ENCODE measurements at places on chromosomes 3 and 15.

GRCh38 chr15:96411056-96412031 is 80.8 kb downstream of the NR2F2 start:
- DNase-seq, result no peak
- H3K27ac ChIP-seq, result no peak overlapping the region
- H3K4me1 ChIP-seq, result peaks cover 6% of the 10 kb centered on the region
- H3K27me3 ChIP-seq, result peaks cover 21% of the 10 kb centered on the region

GRCh38 chr15:29819979-29820378 is 2.3 kb downstream of the TJP1 start:
- peak overlapping the region; percentile 97 for H3K4me3 ChIP-seq
- H3K36me3 ChIP-seq, result peaks cover 12% of the 10 kb centered on the region
- peaks cover 41% of the 10 kb centered on the region for H3K4me1 ChIP-seq
- peak overlapping the region; percentile 89 for H3K27ac ChIP-seq

- H3K4me3 ChIP-seq, result no peak overlapping the region
- H3K27me3 ChIP-seq, result peaks cover 3% of the 10 kb centered on the region
- H3K36me3 ChIP-seq, result peaks cover 21% of the 10 kb centered on the region
- DNase-seq, result no peak
- H3K27ac ChIP-seq, result no peak overlapping the region
- H3K4me1 ChIP-seq, result peaks cover 21% of the 10 kb centered on the region
These were observed 66.0 kb downstream of the FLNB start for GRCh38 chr3:58074116-58074715.

- no peak overlapping the region for H3K4me3 ChIP-seq
- no peaks in the 10 kb centered on the region for H3K36me3 ChIP-seq
- no peak for DNase-seq
These were observed 6.9 kb upstream of the NME9 start for GRCh38 chr3:138336454-138336999.

DNA sequence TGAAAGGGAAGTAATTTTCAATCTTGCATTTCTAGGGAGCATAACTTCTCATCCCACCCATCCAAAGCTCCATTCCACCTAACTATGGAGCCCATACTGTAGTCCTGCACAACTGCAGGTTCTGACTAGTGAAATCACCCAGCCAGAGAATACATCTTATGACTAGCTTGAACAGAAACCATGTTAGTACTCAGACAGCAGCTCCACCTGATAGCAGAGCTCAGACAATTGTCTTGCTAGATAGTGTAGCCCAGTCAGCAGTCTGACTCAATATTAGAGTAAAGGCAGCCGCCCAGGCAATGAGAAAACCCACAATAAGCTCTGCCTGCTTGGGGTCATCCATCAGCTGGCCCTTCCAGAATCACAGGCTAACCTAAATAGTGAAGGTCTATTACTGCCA is 544.7 kb upstream of the GBE1 start:
- no peaks in the 10 kb centered on the region for H3K27me3 ChIP-seq
- no peak for DNase-seq
- peaks cover 3% of the 10 kb centered on the region for H3K4me1 ChIP-seq
- H3K27ac ChIP-seq, result no peak overlapping the region

- peaks cover 1% of the 10 kb centered on the region for H3K27me3 ChIP-seq
- no peaks in the 10 kb centered on the region for H3K36me3 ChIP-seq
- DNase-seq, result no peak
- no peak overlapping the region for H3K4me3 ChIP-seq
- H3K27ac ChIP-seq, result no peak overlapping the region
These were observed 190.3 kb upstream of the KCNMB2 start for GRCh38 chr3:178345944-178346343.

- H3K36me3 ChIP-seq, result no peaks in the 10 kb centered on the region
- peaks cover 2% of the 10 kb centered on the region for H3K27me3 ChIP-seq
- no peak overlapping the region for H3K4me3 ChIP-seq
These were observed 232.4 kb downstream of the RBMS3 start for GRCh38 chr3:29513236-29513635.

GRCh38 chr3:114584734-114585371 is 291.0 kb downstream of the TIGIT start:
- no peaks in the 10 kb centered on the region for H3K4me1 ChIP-seq
- no peak overlapping the region for H3K4me3 ChIP-seq
- DNase-seq, result no peak

GRCh38 chr3:194294199-194294894 is 56.8 kb downstream of the CPN2 start:
- H3K27me3 ChIP-seq, result peaks cover 9% of the 10 kb centered on the region
- no peak overlapping the region for H3K4me3 ChIP-seq
- H3K36me3 ChIP-seq, result no peaks in the 10 kb centered on the region
- no peak overlapping the region for H3K27ac ChIP-seq

DNA sequence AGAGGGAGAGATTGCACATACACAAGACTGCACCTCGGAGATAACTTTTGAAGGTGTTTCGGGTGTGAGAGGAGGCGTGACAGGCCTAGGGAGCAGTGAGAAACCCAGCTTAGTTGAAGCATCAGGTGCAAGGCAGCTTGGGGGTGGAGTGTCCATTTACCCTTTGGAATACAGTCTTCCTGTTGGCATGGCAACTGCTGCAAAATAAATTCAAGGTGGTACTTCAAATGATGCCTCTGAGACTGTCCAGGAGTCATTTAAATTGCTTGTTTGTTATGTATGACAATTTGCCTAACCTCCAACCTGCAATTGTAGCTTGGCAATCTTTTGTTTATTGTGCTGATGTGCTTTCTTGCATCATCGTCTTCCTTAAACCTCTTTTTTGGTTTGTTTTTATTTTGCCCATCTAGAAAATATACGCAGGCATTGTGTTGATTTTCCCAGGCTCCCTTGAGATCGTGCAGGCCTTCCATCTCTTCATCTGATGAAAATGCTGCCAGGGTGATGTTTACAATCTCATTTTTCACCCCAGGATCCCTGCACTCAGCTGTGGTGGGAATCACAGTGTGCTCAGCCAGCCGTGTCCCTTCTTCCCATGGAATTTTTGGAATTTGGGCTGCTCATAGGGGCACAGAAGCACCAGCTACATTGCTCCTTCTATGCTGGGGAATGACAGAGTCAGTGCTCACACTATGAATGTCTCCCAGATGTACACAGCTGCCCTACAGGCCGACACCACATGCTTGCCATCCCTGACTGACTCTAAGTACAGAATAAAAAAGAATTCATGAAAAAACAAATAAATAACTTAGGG is 583.1 kb upstream of the CFAP20DC start:
- no peak overlapping the region for H3K4me3 ChIP-seq
- no peaks in the 10 kb centered on the region for H3K27me3 ChIP-seq
- peaks cover 9% of the 10 kb centered on the region for H3K4me1 ChIP-seq
- H3K27ac ChIP-seq, result peak overlapping the region; percentile 9

DNA sequence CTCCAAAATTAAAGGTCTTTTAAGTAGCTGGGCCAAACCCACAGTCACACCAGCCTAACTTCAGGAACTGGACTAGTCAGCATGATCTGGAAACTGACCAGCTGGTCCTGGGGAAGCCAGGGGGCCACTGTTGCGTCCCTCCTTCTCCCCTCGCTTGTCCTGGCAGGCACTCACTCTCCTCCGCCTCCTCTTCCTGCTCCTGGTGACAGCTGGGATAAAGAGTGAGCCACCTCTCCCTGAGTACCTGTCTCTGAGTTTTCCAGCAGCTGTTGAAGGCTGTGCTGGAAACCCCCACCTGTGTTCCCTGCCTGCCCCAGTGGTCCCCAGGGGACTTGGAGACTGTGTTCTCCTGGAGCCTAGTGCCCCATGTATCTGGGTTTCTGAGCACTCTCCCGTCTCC is 56.0 kb downstream of the FGD5 start:
- H3K4me3 ChIP-seq, result peak overlapping the region; percentile 51
- H3K36me3 ChIP-seq, result peaks cover 70% of the 10 kb centered on the region
- peaks cover 31% of the 10 kb centered on the region for H3K27me3 ChIP-seq
- DNase-seq, result no peak

DNA sequence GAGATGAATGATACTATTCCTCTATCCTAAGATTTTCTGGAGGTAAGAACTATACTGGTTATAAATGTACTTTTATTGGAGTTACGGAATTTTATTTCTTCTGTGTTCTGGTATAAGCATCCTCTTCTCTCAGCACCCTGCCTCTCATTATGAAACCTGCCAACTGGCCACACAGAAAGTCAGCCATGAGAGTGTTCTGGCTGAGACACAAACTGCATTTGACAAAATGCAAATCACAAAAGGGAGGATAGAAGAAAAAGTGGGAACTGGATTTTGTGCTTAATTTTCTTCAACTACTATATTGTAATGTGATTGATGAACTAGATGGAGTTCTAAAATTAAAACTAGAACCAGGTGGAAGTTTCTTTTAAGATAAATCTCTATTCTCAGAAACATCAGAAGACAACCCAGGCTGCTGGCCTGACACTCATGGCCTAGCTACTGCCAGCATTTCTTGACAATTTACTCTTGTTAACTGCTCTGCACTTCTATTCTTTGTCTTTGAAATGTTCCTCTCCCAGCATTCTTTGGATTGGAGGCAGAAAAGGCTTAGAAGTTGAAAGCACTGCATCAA is 143.1 kb downstream of the WDR76 start:
- H3K4me3 ChIP-seq, result no peak overlapping the region
- no peak overlapping the region for H3K27ac ChIP-seq
- no peaks in the 10 kb centered on the region for H3K27me3 ChIP-seq
- DNase-seq, result no peak
- H3K36me3 ChIP-seq, result no peaks in the 10 kb centered on the region

DNA sequence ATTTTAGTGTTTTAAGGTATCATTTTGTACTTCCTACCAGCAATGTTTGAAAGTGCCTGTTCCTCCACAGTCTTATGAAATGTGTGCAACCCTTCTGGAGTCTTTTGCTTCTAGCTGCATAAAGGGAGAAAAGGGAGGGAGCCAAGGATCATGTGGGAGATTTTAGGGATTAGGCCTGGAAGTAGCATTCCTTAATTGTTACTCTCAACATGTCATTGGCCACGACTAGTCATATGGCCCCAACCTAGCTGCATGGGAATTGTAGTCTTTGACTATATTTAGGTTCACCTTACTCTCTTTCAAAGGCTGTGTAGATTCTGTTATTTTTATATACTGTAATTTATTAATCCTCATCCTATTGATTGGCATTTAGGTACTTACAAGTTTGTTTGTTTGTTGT is 14.9 kb downstream of the CRTAP start:
- no peak overlapping the region for H3K27ac ChIP-seq
- no peak for DNase-seq
- H3K36me3 ChIP-seq, result peaks cover 4% of the 10 kb centered on the region
- H3K4me3 ChIP-seq, result no peak overlapping the region

- H3K4me1 ChIP-seq, result peaks cover 53% of the 10 kb centered on the region
- H3K27me3 ChIP-seq, result peaks cover 2% of the 10 kb centered on the region
- H3K36me3 ChIP-seq, result peaks cover 76% of the 10 kb centered on the region
- DNase-seq, result no peak
These were observed 42.6 kb downstream of the ADAMTS9 start for GRCh38 chr3:64645243-64645642.

DNA sequence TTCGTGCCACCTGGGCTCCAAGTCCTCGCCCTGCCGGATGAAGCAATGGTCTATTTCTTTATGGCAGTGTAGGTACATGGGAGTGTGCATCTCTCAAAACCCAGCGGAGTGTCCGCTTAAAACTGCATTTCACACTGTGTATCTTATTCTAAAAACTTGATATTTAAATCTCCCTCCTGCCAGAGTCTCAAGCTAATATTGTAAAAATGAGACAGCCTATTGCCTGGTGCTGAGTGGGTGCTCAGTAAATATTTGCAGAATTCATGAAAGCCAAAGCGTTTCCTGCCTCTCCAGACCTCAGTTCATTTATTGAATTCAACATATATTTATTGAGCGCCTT is 330 bp upstream of the TBC1D2B start:
- peaks cover 4% of the 10 kb centered on the region for H3K36me3 ChIP-seq
- peaks cover 4% of the 10 kb centered on the region for H3K27me3 ChIP-seq
- no peak overlapping the region for H3K27ac ChIP-seq
- H3K4me1 ChIP-seq, result peaks cover 19% of the 10 kb centered on the region

DNA sequence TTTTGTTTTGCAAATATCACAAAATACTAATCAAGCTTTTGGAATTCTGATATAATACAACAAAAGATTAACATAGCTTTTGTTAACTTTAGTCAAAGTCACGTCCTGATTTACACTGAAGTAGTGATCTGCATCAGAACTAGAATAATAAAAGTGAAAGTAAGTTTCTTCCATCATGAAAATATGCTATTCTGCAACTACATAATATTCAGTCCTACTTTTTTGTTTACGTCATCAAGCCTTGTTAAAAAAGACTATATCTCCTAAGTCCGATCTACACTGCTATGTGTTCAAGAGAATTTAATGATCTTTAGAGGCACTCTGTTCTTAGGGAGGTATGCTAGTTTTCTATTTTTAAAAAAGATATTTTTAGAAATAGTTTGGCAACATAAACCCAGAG is 330.1 kb downstream of the ARPP21 start:
- peaks cover 4% of the 10 kb centered on the region for H3K4me1 ChIP-seq
- H3K27me3 ChIP-seq, result peaks cover 4% of the 10 kb centered on the region
- no peak for DNase-seq

GRCh38 chr3:169510693-169511010 is 152.9 kb downstream of the MECOM start:
- H3K36me3 ChIP-seq, result no peaks in the 10 kb centered on the region
- no peak for DNase-seq
- peaks cover 36% of the 10 kb centered on the region for H3K4me1 ChIP-seq

- DNase-seq, result no peak
- H3K27ac ChIP-seq, result no peak overlapping the region
- H3K4me1 ChIP-seq, result peaks cover 12% of the 10 kb centered on the region
- peaks cover 4% of the 10 kb centered on the region for H3K27me3 ChIP-seq
These were observed 117.0 kb downstream of the MBNL1 start for GRCh38 chr3:152385761-152386160.

DNA sequence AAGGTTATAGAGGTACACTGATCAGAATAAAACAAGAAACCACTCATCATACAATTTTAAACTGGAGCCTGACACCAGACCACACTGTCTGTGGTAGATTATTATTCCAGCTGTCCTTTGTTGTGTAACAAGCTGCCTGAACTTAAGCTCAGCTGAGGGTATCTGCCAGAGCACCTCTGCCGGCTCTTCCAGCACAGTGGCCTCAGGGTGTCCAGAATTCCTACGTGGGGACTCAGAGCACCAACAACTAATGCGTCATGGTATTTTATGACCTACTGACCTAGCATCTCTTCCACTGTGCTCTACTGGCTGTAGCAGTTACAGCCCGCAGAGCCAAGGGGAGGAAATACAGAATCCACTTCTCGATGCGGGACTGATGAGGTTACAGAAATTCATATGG is 15.6 kb upstream of the RAF1 start:
- H3K4me1 ChIP-seq, result peaks cover 16% of the 10 kb centered on the region
- H3K27ac ChIP-seq, result no peak overlapping the region
- no peaks in the 10 kb centered on the region for H3K36me3 ChIP-seq
- no peak for DNase-seq
- H3K4me3 ChIP-seq, result no peak overlapping the region

DNA sequence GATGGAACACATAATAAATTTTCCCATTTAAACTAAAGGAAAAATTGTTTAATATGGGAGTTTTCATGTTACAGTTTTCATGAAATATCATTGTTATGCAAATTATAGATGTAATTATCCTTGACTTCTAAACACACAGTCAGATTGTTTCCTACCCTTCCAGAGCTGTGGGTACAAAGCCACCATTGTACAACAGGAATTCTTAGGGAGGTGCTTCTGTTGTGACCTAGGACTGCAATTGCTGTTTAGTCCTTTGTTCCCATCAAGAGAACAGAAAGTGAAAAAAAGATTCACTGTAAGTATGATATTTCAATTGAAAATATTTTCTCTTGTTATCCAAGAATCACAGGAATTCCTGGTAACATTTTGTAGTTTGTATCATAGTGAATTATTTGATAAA is 455.3 kb upstream of the NAALADL2 start:
- no peak overlapping the region for H3K27ac ChIP-seq
- H3K4me1 ChIP-seq, result no peaks in the 10 kb centered on the region
- no peak overlapping the region for H3K4me3 ChIP-seq
- H3K27me3 ChIP-seq, result no peaks in the 10 kb centered on the region
- H3K36me3 ChIP-seq, result no peaks in the 10 kb centered on the region

GRCh38 chr15:93179072-93179471 is 90.1 kb upstream of the RGMA start:
- H3K27me3 ChIP-seq, result peaks cover 9% of the 10 kb centered on the region
- H3K4me3 ChIP-seq, result no peak overlapping the region
- no peak for DNase-seq
- H3K36me3 ChIP-seq, result no peaks in the 10 kb centered on the region

Data from endothelial cell (in vitro differentiated cells).